ENCODE measurements at places on chromosomes 4 and X.

GRCh38 chrX:13699183-13699826 is 10.4 kb downstream of the RAB9A start:
- DNase-seq = no peak

- no peak for DNase-seq
Observed at GRCh38 chr4:118113220-118113619, 78.9 kb downstream of the NDST3 start.

DNA sequence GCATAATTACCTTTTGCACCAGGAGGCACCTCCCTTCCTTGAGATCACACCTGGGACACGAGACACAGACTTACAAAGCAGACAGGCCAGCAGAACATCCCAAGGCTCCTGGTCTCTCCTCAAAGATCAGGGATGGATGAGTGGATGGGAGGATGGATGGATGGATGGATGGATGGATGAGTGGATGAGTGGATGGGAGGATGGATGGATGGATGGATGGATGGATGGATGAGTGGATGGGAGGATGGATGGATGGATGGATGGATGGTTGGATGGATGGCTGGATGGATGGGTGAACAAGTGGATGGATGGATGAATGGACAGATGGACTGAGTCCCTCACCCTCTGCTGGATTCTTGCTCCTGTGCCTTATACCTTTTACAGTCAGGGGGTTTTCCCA is 364.0 kb downstream of the BCOR start:
- no peak for DNase-seq

DNA sequence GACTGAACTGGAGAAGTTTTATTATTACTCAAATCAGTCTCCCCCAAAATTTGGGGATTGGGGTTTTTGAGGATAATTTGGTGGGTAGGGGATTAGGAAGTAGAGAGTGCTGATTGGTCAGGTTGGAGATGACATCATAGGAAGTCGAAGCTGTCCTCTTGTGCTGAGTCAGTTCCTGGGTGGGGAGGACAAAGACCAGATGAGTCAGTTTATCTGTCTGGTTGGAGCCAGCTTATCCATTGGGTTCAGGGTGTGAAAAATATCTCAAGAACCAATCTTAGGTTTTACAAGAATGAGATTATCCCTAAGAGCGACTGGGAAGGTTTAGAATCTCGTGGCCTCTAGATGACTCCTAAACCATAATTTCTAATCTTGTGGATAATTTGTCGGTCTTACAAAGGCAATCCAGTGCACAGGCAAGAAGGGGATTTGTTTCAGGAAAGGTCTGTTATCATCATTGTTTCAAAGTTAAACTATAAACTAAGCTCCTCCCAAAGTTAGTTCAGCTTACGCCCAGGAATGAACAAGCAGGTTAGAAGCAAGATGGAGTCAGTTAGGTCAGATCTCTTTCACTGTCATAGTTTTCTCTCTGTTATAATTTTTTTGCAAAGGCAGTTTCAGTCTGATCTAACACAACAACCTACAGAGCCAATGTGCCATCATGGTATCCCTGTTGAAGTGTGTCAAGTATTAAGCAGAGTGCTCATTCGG is 274.5 kb downstream of the SLC7A11 start:
- DNase-seq = no peak
